ELR (cell line): ENCODE measurements at places on chromosomes 11 and 22.

DNA sequence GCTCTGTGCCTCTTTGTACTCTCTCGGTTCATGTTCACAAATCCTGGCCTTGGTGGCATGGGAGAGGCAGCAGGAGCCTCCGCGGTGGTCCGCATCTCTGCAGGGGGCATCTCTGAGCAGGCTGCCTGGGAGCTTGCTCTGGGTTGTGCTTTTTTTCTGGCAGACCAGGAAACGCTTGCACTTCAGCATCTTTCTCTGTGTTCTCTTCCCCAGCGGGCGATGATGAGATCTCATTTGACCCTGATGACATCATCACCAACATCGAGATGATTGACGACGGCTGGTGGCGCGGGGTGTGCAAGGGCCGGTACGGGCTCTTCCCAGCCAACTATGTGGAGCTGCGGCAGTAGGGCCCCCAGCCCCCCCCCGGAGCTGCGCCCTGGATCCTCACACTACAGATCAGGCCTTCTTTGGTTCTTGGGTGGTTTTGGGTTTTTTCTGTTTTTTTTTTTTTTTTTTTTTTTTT lies 36.5 kb downstream of the CTTN start:
- DNase-seq = no peak

DNA sequence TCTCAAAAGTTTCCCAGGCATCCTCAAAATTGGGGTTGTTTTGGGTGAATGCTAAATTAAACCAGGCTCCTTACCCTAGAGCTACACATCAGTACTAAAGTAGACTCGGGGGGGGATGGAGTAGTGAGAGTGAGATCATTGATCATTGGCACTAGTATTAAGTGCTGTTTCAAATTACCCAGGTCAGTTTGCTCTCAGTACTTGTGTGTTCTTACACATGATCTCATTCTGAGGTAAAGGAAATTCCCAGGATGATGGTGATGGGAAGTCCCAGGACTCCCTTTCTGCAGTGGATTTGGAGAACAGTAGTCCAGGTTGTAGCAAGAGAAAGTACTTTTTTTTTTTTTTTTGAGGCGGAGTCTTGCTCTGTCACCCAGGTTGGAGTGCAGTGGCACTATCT lies 12.5 kb downstream of the RBM4 start:
- DNase-seq = peak; percentile 35

DNA sequence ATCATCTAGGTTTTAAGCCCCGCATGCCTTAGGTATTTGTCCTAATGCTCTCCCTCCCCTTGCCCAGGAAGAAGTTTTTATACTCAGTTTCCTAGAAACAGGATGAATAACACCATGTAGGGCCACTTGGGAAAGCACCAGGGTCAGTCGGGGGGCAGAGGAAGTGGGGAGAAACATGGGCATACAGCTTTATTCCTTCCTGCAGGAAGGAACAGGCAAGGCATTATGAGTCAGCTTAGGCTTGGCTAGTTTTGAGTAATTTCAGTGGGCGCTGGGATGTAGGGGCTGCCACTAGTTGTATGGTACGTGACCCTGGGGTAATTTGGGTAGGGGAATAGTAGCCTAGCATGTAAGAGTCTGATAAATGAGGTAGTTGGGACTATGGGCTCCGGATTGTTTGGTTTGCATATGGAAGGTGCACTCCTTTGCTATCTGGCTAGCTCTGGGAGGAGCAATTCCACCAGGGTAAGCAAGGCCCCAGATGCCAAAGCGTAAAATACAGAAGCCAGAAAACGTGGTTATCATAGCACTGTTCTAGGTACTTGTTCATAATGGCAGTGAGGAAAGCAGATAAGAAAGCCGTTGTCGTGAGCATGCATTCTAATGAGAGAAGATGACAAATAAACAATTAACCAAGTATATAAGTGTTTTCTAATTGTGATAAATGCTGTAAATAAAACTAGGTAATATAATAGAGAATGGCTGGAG lies 24.8 kb downstream of the ACER3 start:
- peak; percentile 82 for DNase-seq

DNA sequence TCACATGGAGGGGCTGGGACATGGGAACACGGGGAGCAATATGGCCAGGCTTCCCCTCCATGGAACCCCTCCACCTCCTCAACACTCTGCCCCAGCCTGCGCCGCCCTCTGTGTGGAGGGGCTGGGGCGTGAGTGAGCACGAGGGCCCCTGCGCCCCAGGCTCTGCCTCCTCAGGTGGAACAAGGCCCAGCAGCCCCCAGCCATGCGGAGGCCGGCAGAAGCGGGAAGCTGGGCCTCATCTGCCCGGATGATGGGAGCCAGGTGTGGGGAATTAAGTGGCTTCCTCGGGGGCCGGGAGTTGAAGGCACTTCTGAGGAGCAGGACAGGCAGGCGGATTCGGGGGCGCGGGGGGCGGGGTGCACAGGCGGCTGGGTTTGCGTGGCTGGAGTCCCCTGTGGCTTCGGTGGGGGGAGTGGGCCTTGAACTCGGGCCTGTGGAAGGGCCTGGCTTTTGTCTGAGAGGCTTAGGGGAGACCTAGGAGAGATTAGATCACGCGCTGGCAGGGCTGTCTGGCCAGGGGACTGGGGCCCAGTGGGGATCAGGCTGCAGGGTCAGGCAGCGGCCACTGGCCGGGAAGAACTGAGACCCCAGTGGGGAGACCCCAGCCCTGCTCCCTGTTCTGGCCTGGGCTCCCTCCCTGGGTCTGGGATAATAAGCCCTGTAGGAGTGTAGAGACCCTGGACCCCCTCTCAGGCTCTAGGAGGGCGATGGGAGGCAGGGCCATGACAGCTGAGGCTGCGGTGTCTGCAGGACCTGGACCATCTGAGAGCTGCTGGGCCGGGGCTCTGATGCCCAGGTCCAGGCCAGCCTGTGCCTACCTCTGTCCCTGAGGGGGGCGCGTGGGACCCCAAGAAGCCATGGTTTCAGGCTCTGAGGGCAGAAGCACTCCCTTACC lies 13.3 kb downstream of the PRR33 start:
- no peak for DNase-seq

GRCh38 chr11:119352857-119353260 lies 6.4 kb upstream of the MFRP start:
- no peak for DNase-seq
